ENCODE measurements at places on chromosomes 5 and 9. TPM values are rescaled to one million over a fixed set of nuclear protein-coding genes. Genes with fewer than 3 reads are reported as not detected.
A peak's percentile ranks its signal among the peaks of the same experiment; 100 is the strongest.

The MVB12B gene
- total RNA-seq, result 7.2 TPM

The APBA1 gene
- total RNA-seq, result 0.07 TPM

The CCIN gene
- 0.22 TPM for total RNA-seq

GRCh38 chr9:37464426-37465248 is 613 bp downstream of the ZBTB5 start:
- peak; percentile 42 for DNase-seq

DNA sequence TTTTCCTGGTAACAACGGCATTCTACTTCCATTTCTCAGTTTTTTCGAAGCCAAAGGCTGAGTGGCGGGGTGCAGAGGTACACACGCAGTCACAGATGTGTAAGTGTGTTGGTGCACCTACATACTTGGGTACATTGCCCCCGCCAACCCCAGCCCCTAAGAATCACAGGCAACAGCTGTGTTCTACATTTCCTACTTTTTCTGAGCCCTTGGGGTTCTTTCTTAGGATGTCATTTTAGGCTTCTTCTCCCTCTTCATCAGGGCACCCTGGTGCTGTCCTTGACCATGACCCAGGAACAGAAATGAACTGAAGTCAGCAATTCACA is 104.8 kb downstream of the PAX5 start:
- no peak for DNase-seq

DNA sequence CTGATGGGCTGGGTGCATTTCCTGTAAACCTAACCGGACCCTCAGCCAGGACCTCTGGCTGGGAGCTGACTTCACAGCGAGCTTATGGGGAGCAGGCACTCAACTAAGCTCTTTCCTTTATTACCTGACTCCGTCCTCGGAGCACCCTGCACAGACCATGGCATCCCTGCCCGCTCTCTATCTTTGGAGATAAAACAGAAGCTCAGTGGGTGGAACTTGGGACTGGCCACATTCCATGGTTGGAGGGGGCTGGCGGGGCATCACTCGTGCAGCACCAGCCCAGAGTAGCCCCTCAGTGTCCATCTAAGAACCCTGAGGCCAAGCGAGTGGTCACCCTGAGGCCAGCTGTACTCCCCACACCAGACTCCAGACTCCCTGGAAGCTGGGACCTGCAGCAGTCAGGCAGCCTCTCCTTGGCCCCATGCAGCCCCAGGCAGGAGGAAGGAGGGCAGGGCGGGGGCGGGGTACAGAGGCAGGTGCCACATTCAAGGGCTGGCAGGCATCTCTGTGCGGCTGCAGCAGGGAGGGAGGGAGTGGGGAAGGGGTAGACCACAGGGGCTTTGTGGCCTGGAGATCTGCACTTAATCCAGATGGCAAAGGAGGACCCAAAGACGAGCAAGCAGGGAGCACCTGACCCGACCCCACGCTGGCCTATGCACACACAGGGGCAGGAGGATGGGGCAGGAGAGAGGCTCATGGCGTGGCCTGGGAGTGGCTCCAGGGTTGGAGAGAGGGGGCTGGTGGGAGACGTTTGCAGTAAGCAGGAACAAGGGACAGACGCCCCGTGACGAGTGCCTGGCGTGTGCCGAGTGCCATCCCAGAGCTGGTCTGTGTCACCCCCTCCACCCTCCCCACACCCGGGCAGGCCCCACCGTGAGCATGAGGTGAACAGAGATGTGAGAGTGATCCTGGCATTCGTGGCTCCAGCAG is 26.1 kb downstream of the GLT6D1 start:
- no peak for DNase-seq
